Activated CD4-positive, alpha-beta T cell treated with anti-CD3 and anti-CD28 coated beads for 36 hours (primary cell): ENCODE measurements at places on chromosomes 13 and 19. TPM values are rescaled to one million over a fixed set of nuclear protein-coding genes. Genes with fewer than 3 reads are reported as not detected.

- no peak for DNase-seq
These were observed 472.6 kb upstream of the KLHL1 start for GRCh38 chr13:70580825-70581224.

DNA sequence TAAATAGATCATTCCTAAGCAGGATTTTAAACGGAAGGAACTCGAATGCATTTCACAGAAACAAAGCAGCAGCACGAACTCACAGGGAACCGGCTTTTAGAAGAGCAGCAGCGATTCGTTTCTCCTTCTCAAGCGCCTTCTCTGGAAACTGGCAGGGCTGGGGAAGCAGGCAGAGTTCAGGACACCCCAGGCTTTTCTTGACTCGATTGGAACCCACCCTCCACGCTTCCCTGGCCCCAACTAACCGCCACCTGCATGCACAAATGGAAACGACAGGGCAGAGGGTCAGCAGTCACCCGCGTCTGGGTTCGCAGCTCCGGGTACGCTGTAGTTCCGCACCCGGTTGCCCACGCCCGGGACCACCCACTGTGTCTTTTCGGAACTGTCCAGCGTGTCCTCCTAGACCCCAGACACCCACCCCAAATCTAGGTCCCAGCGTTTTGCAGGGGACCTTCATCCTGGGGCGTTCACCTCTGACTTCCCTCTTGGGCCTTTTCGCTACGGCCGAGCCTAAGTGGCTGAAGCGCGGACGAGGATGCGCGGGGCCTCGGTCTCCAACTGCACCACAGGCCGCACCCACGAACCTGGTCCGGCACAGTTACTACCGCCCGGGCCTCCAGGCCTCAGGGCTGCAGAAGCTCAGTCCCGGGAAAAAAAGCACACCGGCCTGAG, 500 bp downstream of the ZFP30 start:
- DNase-seq: peak; percentile 56

- DNase-seq: no peak
These were observed 969 bp upstream of the POMP start for GRCh38 chr13:28657784-28658538.

DNA sequence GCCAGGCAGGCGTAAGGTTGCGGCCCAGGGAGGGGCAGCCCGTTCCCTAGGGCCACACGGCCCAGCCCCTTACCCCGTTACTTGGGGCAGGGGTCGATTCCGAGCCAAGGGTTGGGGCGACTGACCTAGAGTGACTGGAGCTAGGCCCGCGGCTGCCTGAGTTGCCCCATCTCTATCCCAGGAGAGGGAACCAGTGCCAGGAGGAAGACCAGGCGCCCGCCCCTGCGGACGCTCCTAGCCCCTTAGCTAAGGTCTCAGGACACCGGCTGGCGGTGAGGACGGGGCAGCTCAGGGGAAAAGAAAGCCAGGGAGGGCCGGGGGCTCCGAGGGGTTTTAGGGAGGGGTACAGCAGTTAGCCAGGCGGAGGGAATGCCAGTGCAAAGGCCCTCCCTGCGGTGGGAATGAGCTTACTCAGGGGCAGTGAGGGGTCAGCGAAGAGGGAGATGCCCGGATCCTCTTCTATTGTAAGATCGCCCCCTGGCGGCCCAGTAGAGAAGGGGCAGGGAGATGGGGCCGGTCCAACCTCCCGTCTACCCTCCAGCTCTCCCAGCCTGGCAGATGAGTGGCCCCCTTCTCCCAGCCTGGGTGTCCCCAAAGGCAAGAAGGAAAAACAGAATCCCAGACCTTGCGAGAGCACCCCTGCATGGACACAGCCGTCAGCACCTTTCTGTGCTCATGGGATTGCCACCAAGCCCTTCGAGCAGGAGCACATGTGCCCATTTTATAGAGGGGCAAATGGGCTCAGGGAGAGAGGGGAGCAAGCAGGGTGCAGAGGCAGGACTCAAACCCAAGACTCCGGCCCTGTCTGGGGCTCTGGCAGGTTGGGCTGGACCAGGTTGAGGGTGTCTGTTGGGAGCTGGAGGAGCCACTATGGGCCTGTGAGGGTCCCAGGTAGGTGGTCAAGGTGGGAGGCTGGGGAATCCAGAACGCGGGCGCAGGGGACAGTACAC, 16.3 kb downstream of the CILP2 start:
- DNase-seq: peak; percentile 82

DNA sequence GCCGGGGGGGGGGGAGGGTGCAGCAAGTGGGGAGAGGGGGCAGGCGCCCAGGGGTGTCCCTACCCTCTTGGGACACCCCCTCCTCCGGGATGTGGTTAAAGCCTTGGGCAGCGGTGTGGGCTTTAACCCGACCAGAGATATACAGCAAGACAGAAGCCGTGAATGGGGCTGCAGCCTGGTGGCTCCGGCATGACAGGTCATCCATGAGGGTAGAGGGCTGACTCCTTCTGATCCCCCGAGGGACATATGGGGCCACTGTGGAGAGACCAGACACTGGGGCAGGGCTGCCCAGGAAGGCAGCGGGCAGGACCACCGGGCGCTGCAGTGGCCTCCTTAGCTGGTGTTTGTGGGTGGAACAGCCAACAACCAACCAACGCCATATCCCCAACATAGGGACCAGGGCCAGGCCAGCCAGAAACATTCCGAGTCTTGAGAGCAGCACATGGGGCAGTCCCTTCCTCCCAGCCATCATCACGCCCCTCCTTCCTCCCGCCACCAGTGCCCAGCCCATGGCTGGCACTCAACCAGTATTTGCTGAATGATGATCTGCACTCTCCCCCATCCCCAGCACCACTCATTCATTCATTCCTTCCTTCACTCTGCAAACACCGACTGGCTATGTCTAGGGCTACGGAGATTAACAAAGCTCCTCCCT, 18.2 kb downstream of the ELAVL1 start:
- no peak for DNase-seq

DNA sequence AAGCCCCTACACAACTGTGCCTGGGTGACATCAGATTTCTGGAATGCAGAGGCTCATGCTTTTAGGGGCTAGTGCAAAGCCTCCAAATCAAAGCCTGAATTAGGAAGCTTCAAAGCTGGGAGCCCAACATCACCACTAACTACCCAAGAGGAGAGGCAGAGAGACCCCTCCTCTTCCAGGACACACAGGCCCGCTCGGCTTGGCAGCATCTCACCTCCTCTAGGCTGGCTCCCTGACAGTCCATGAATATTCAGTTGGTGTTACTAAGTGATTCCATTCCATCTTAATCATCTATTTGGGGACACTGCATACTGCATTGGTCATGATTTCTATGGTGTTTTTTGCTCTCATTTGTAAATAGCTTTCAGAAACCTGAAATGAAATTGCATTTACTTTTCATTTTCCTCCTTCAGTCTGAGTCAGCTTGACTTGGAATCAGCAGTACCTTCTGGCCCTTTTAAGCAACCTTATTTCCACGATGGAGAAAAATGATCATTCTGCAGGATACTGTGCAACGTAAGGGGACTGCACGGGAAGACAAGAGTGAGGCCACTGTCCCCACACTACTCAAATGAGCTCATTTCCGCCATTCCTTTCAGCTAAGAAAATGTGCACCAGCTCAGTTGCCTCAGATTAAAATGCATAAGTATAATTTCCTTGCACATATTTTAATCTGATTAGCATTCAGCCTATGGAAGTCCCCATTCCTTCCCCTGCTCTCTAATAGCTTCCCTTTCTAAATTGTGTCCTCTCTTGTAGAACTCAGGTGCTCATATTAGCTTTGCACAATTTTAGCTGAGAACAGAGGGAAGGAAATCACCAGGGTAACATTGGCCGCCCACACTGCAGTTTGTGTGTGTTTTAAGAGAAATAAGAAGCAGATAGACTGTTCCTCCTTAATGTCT, 219.9 kb downstream of the RFC3 start:
- no peak for DNase-seq

- DNase-seq: no peak
These were observed 20.9 kb downstream of the MBD3L2B start for GRCh38 chr19:7000333-7000732.

DNA sequence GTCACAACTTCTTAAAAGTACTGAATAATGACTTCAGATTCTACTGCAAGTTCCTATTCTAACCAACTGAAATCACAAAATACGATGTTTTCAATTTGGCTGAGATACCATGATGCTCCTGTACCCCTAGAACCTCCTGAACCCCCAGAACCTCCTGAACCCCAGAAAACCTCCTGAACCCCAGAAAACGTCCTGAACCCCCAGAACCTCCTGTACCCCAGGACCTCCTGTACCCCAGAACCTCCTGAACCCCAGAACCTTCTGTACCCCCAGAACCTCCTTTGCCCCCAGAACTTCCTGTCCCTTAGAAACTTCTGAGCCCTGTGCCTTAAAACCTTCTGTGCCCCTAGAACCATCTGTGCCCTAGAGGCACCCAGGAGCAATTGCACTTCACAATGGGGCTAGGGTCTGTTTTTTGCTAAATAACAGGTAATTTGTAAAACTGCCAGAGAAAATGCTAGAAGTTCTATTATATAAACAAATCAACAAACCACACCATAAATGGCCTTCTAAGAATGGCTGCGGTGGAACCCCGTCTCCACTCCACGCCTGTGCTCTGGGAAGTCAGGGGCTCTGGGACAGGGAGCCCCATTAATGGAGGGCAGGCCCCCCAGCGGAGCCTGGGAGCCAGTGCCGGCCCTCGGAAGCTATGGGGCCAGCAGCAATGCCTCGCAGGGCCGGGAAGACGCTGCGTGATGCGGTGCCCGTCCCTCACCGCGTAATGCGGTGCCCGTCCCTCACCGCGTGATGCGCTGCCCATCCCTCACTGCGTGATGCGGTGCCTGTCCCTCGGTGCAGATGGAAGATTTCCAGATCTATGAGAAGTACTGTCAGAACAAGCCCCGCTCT, 21.3 kb upstream of the F7 start:
- DNase-seq: no peak

- DNase-seq: peak; percentile 40
These were observed 872 bp downstream of the HOMER3 start for GRCh38 chr19:18939922-18940768.

DNA sequence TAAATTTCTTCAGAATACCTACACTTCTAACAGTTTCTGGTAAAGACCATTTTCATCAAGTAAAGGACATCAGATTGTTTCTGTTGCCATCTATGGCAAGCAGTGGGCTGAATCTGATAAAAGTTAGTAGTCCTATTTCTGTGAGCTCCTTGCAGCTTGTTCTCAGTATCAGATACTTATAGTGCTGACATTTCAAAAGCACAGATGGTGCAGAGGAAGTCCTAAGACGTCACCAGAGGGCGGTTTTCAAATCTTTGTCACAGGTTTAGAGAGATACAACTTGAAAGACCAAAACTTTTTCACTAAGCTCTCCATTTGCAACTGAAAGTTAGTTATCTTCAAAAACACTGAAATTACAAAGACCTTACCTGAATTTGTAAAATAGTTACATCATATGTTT, 719.8 kb downstream of the SLITRK1 start:
- no peak for DNase-seq

- DNase-seq: no peak
These were observed 35.7 kb downstream of the STK24 start for GRCh38 chr13:98541191-98541590.

- no peak for DNase-seq
These were observed 3.9 kb upstream of the KLK15 start for GRCh38 chr19:50837300-50837699.

DNA sequence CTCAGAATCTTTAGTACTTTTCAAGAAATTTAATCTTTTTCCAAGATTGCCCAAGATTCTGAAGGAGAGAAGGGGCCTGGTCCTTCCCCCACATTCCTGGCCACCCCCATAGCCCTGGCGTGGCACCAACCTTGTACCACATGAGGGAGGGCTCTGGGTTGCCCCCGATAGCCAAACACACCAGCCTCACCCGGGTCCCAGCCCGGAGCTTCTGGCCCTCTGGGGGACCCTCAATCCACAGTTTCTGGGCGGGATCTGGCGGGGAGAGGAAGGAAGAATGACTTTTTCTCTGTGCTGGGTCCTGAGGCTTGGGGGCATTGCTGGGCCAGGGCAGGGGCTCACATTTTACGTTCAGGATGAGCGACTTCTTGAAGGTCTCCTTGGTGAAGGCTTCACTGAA, 4.4 kb downstream of the NPHS1 start:
- DNase-seq: no peak

- no peak for DNase-seq
These were observed 785.8 kb upstream of the SLC10A2 start for GRCh38 chr13:103852036-103852435.

DNA sequence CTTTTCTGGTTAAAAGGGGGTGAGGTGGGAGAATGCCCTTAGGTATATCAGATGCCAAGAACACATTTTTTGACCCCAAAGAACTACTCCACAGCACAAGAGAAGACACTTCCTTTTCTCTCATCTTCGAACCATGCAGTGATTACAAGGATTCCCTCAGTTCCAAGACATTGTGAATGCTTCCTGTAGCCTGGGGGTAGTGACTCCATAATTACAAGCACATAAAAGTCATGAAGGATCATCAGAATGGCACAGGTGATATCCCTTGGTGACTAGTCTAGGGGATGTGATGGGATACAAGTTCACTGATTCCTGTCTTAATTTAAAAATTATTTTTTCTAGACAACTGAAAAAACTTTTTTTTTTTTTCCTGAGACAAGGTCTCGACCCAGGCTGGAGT, 78.0 kb downstream of the ZC3H13 start:
- DNase-seq: no peak

- no peak for DNase-seq
These were observed 62.0 kb downstream of the MICU2 start for GRCh38 chr13:21541980-21542379.

DNA sequence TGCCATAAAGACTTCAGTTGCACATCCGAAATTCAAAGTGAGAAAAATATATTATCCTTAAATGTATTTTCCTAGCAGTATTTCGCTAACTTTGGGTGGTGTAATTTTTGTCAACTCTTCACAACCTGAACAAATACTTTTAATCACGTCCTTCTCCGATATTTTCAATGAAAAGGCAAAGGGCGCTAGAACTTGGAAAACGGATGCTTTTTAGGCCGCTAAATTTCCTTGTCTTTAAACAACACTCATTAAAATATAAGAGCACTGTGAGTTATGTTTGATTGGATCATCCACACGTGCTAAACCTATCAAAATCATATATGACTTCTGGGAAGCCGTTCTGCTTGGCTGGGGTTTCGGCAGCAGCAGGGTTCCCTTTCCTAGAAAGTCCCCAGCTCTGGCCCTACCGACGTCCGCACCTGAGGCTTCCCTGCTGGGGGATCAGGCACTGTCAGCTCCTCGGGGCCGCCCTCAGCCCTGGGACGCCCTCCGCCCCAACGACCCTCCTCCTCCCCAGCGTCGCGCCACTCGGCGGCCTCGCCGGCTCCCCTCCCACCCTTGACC, 462 bp upstream of the MPHOSPH8 start:
- DNase-seq: no peak

GRCh38 chr19:4134351-4134750, 10.4 kb upstream of the MAP2K2 start:
- no peak for DNase-seq

- no peak for DNase-seq
These were observed 1.1 kb downstream of the CNN1 start for GRCh38 chr19:11539495-11540365.

GRCh38 chr19:18298601-18299000, 17.2 kb upstream of the JUND start:
- DNase-seq: peak; percentile 64

Gene CLEC17A
- total RNA-seq: 2.5 TPM

Gene ZNF724
- total RNA-seq: 19.1 TPM

Gene FBN3
- not detected for total RNA-seq

Gene FLT1
- 27.4 TPM for total RNA-seq

Gene APOE
- total RNA-seq: 0.55 TPM

Gene HSPB6
- total RNA-seq: 0.53 TPM

Gene CGB2
- 0.43 TPM for total RNA-seq

Gene SULT2A1
- total RNA-seq: not detected

Gene ARGLU1
- 68.8 TPM for total RNA-seq

Gene COMP
- total RNA-seq: not detected

Gene URAD
- total RNA-seq: not detected

Gene C5AR1
- 0.41 TPM for total RNA-seq
